ENCODE measurements at places on chromosomes 1 and 21.

DNA sequence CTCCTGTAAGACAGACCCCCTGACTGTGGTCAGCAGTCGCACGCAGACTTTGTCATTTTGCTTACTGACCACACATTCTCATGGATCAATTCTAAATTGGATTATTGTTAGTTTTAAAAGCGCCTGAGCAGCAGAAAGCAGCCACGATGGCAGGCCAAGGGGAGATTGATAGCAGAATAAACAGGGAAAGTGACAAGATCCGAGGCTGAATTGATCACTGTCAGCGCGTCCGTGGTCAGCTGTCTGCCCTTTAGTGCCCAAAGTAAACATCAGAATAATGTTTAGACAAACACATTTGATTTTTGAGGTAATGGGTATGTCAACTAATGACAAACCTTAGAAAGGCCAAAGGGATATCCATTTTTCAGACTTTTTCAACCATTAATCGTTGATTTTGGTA is 426.8 kb downstream of the SETD4 start:
- no peak for DNase-seq

GRCh38 chr1:221308534-221309511 is 429.6 kb downstream of the HLX start:
- no peak for DNase-seq

DNA sequence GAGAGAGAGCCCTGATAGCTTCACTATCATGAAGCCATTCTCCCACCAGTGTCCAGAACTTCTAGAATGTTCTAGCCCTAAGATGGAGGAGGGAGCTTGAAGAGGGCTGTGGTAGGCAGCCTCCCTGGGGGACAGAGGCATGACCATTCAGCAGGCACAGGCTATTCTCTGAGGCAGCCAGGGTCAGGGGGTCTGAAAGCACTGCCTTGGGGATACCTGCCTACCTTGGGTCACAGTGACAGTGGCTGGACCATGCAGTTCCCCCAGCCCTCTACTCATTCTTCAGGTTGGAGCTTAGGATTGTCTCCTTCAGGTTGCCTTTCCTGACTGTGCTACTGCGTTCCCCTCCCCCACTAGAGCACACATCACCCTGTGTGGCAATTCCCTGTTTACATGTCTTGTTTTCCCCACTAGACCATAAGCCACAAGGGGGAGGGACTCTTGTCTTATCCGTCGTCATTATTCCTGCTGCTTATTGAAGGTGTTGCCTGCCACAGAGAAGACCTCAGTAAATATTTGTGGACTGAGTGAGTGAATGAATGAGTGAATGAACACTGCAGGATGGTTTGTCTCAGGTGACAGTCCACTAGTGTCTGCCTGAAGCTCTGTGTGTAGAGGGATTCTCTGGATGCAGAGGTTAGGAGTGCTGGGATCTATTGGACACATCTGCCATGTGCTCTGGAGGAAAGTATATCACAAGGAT is 5.2 kb downstream of the ZDHHC18 start:
- no peak for DNase-seq

GRCh38 chr1:220921498-220921897 is 42.3 kb downstream of the HLX start:
- DNase-seq, result no peak

GRCh38 chr21:44648557-44649311 is 2.5 kb downstream of the KRTAP10-11 start:
- DNase-seq, result no peak

GRCh38 chr1:28130901-28131300 is 42.5 kb upstream of the EYA3 start:
- no peak for DNase-seq

DNA sequence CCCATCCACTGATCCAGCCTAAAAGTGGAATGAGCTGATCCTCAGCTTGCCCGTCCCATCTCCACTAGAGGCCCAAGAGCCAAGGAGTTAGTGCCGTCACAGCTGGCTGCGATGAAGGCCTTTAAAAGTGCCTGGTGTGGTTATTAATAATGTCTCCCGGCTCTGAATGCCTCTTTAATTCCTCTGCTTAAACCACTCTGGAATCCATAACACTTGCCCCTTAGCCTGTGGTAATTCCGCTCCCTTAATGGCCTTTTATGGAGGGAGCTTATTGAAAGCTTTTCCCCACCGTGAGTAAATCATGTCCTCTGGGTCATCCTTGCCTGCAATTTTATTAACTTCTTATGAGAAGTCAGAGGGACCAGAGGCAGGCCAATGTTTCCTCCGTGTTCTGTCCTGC is 55.4 kb downstream of the UBIAD1 start:
- no peak for DNase-seq

DNA sequence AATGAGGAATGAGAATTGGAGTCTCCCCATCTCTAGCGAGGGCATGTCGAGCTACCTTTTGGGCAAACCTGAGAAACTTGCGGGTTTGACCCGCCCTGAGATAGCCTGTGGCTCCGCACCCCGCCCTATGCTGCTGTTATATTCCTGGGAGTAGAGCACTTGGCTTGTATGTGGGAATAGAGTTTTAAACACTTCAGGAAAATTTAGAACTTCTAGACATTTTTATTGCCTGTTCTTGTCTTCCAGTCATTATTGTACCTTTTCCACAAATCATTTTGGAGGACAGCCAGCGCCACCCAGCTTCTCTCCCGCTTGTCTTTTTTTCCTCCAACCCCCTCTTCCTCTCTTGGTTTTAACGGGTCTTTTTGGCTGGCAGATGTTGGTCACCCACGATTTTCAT is 738 bp downstream of the GNPAT start:
- DNase-seq, result no peak

DNA sequence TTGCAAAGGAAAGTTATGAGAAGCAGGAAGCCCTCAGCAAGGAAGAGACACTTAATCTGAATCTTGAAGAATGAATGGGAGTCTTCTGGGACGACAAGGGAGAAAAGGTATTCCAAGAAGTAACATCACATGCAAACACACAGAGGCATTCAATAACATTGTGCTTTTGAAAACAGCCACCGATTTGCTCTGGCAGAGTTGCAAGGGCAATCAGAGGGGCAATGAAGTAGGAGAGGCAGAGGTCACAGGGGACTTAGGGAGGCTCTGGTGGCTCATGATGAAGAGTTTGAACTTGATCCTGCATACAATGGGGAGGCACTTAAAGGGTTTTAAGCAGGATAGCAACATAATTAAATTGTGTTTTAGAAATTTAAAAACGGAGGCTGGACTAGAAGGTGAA is 107.7 kb downstream of the DDX20 start:
- DNase-seq, result no peak

DNA sequence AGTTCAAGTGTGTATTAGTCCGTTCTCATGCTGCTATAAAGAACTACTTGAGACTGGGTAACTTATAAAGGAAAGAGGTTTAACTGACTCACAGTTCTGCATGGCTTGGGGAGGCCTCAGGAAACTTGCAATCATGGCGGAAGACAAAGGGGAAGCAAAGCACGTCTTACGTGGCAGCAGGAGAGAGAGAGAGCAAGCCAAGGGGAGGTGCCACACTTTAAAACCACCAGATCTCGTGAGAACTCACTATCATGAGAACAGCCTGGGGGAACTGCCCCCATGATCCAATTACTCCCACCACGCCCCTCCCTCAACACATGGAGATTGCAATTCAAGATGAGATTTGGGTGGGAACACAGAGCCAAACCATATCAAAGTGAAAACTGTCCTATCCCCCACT is 4.1 kb upstream of the MIS18A start:
- DNase-seq, result no peak

- DNase-seq, result peak; percentile 73
Observed at GRCh38 chr1:92483610-92484471, 2.9 kb downstream of the GFI1 start.

DNA sequence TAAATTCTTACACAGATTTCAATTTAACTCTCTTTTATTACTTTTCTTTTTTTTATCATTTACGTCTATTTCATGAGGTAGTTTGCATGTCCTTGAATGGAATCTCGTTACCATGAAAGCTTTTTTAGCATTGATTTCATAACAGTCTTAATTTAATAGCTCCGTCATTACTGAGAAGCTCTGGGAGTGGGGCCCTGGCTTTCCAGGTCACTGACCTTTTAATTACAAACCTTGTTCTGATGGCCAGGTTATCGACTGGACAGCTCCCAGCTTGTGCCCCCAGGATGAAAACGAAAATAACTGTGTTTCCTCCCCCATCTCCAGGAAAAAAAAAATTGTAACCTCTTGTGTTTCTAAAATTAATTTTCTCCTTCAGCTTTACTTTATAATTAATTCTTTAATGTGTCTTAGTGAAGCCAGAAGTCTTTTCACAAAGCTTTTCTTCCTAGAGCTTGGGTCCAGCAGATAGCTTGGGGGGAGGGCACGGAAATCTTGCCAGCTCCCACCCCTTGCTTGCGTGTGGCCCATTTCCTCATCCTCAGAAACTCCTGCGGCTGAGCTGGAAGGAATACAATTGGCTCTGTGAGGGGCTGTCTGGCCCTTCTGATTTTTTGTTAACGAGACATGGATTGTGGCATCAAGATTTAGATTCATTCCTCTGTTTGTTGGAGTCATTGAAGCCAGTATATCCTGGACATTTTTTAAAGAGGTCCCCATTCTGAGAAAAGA is 65.7 kb downstream of the PEX14 start:
- DNase-seq, result no peak

- no peak for DNase-seq
Observed at GRCh38 chr1:161511018-161511755, 5.9 kb downstream of the FCGR2A start.

- no peak for DNase-seq
Observed at GRCh38 chr21:38170283-38170682, 86.5 kb upstream of the KCNJ15 start.

DNA sequence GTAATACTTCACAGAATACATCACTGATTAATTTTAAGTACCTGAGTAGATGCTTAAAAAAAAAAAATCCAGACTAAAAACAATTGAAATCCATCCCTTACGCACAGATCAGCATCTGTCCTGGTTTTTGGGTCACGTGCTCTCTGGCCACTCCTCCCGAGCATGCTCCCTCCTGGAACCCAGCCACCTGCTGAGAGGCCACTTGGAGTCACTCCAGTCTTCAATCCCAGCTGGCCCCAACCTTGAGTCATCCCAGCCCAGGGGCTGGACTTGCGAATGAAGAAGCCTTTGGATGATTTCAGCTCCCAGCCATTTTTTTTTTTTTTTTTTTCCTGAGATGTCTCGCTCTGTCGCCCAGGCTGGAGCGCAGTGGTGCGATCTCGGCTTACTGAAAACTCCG is 8.9 kb downstream of the MAP1LC3C start:
- no peak for DNase-seq

- DNase-seq, result no peak
Observed at GRCh38 chr1:227924833-227925574, 22.7 kb downstream of the WNT9A start.

- peak; percentile 57 for DNase-seq
Observed at GRCh38 chr1:205229399-205229871, 1.7 kb downstream of the TMCC2 start.

DNA sequence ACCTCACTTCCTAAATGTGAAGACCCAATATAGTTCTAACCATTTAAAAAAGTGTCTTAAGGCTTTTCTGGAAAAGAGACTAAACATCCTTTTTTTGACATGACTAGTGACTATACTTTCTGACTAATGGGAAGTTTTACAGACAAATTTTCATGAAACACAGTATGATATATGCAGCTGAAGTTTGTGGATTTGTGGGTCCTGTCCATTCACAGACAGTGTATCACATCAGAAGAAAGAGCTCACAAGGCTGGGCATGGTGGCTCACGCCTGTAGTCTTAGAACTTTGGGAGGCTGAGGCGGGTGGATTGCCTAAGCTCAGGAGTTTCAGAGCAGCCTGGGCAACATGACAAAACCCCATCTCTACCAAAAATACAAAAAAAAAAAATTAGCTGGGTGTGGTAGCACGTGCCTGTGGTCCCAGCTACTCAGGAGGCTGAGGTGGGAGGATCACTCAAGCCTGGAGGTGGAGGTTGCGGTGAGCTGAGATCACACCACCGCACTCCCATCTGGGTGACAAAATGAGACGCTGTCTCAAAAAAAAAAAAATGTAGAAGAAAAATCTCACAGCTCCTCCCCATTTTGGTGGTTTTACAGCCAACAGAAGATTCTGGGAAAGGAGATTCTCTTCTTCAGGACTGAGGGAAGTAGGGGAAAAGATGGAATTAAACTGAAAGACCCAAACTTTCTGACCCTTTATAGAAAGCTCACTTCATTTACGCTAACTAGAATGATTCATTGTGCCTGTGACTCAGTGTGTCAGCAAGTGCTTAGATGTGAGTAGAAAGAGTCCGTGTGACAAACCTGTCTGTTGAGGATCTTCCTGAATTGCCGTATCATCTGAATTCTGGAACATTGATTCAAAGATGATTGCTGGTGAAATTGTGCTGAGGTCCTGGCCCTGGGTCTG is 15.2 kb upstream of the YRDC start:
- no peak for DNase-seq

GRCh38 chr1:181386340-181386739 is 97.0 kb upstream of the CACNA1E start:
- no peak for DNase-seq

- DNase-seq, result no peak
Observed at GRCh38 chr1:154129391-154129970, 25.4 kb downstream of the NUP210L start.

- no peak for DNase-seq
Observed at GRCh38 chr1:22484706-22485345, 33.2 kb downstream of the ZBTB40 start.

GRCh38 chr1:7174561-7174960 is 389.3 kb downstream of the CAMTA1 start:
- DNase-seq, result no peak

DNA sequence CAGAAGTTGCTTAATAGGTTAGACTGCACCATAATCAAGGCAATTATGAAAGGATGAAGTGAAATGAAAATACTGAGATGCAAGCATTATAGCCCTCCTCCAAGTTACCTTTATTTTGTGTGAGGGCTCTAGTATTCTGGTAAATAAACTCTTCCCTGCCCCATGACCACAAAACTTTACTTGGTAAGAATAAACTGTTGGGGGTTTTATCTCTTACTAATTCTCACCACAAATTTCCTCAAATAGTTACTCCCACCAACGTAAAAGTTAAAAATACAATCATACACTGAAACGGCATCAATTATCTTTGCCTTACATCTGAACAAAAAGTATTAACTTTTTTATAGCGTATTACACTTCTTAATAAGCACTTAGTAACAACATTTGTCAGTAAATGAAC is 29.5 kb downstream of the C21orf91 start:
- no peak for DNase-seq

DNA sequence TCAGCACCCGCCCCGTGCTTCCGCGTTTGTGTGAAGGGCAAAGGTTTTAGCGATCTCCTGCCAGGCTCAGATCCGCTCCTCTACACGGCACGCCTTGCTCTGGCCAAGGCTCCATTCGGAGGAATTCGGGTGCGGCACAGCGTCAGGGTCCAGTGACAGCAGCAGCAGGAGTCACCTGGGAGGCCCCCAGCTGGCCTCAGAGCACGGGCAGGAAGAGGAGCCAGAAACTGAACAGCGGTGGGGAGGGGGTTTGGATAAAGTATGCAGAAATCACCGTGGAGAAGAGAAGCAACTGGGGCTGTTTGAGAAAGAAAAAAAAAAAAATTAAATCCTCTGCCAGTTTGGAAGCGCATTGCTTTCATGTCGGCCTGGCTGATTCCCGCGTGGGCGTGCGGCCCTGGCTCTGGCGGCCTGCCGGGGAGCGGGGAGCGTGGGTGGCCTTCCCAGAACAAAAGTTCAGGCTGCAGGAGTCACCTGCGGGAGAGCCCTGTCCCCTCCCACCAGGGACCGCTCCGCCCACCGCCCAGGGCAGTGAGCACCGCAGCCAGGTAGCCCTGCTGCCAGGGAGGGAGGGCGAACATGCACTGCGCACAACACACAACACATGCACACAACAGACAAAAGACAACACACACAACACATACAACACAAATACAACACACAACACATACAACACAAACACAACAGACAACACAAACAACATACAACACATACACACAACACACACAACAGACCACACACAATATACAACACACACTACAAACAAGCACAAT is 107.6 kb downstream of the ETS2 start:
- no peak for DNase-seq
